ENCODE measurements at places on chromosomes 5 and 9.

GRCh38 chr9:89139455-89139854 lies 39.2 kb downstream of the SHC3 start:
- no peak for DNase-seq

DNA sequence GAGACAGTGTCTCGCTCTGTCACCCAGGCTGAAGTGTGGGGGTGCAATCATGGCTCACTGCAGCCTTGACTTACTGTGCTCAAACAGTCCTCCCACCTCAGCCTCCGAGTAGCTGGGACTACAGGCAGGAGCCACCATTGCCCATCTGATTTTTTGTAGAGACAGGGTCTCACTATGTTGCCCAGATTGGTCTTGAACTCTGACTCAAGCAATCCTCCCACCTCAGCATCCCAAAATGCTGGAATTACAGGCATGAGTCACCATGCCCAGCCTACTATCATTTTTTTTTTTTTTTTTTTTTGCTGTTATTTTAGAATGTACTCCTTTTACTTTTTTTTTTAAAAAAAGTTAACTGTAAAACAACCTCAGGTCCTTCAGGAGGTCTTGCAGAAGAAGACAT lies 449.0 kb downstream of the CCDC171 start:
- no peak for DNase-seq

GRCh38 chr5:96896806-96897205 lies 20.5 kb downstream of the ERAP2 start:
- DNase-seq, result no peak

DNA sequence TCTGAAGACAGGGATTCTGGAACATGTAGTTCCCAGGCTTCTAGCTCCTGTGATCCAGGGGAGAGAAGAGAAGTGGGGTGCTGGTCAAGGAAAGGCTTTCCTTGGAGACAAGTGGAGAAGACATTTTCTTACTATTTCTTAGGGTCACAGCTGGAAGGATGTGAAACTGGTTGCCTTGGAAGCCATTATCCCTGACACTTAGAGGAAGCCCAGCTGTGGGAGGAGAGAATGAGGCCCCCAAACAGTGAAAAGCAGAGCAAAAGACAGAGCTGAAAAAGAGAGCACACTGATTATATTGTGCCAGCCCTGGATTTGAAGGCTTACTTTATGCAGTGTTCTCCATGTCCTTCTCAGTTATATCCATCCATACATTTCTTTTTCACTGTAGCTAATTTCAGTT lies 17.5 kb upstream of the SHB start:
- DNase-seq, result no peak

- no peak for DNase-seq
Observed at GRCh38 chr5:134029156-134029555, 24.4 kb upstream of the VDAC1 start.

DNA sequence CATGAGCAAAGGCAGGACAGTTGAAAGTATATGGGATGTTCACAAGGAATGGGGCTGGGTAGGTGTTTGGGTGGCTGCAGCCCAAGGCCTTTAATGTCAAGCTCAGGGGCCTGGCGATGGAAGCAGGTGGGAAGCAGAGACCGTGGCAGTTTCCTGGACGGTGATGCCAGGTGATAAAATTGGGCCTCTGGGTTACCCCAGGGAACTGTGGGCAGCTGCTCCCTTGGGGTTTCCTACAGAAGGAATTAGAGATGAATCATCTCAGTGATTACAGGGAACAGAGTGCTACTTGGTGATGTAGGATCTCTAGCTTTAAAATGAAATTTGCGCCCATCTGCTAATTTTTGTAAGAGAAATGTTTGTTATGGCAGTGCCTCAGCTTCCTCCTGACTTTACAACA lies 39.2 kb downstream of the TSTD2 start:
- no peak for DNase-seq

GRCh38 chr5:120449501-120449900 lies 14.6 kb upstream of the PRR16 start:
- no peak for DNase-seq

DNA sequence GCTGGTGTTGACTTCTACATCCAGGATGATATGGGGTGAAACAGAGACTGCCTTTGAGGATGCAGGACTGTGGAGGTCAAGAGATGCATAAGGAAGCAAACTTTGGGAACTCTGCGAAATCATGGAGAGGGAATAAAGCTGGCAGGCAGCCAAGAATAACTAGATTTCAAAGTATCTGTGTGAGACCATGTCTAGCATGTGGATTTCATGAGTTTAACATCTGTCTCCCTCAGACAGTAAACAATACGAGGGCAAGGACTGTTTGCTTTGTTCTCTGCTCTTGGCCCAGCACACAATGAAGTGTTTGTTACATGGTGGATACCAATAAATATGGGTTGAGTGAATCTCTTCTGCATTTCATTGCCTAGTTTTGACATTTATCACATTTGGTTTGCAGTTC lies 71.3 kb downstream of the RASEF start:
- no peak for DNase-seq

GRCh38 chr5:43602461-43603343 lies at the start of gene NNT:
Gene NNT (plus strand): TSS chr5:43603180. CDS start chr5:43609196, 6,016 bp downstream.
- peak; percentile 88 for DNase-seq

DNA sequence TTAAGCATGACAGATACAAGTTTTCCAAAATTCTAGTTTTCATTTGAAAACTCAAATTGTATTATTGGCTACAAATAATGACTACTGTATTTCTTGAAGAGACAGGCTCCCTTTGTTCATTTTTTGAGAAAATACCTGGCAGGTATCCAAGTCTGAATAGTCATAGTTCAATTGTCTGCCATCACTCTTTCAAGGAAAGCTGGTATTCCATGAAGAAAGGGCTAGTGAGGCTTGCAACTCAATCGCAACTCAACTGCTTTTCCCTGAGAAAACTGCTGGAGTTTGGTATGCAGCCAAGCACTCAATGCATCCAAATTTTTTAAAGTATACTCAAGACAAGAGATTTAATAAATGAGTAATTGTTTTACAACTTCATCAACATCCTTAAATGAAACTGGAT lies 61.4 kb upstream of the TRIO start:
- DNase-seq, result no peak

DNA sequence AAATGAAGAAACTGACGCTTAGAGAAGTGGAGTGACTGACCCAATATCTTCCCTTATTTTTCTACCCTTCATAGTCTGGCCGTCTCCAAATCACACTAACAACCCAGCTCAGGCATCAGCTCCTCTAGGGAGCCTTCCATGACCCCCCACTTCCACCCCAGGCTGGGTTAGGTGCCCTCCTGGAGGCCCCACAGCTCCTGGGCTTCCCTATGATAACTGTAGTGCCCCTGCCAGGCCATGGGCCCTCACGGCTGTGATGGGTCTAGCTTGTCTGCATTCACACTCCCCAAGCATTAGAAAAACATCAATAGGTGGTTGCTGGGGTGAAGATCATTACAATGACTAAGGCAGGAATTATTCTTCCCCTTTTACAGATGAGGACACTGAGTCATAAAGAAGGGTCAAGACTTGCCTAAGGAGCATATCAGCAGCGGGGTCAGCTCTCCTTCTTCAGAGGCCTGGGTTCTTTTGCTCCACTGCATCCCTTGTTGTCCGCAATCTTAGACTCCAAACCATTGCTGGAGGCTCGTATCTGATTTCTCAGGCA lies 7.3 kb downstream of the CORO2A start:
- DNase-seq, result no peak

- no peak for DNase-seq
Observed at GRCh38 chr5:153267506-153267905, 223.0 kb upstream of the GRIA1 start.

GRCh38 chr9:117587263-117587662 lies 116.9 kb upstream of the TLR4 start:
- no peak for DNase-seq

- no peak for DNase-seq
Observed at GRCh38 chr5:115348175-115348574, 51.7 kb upstream of the CCDC112 start.

DNA sequence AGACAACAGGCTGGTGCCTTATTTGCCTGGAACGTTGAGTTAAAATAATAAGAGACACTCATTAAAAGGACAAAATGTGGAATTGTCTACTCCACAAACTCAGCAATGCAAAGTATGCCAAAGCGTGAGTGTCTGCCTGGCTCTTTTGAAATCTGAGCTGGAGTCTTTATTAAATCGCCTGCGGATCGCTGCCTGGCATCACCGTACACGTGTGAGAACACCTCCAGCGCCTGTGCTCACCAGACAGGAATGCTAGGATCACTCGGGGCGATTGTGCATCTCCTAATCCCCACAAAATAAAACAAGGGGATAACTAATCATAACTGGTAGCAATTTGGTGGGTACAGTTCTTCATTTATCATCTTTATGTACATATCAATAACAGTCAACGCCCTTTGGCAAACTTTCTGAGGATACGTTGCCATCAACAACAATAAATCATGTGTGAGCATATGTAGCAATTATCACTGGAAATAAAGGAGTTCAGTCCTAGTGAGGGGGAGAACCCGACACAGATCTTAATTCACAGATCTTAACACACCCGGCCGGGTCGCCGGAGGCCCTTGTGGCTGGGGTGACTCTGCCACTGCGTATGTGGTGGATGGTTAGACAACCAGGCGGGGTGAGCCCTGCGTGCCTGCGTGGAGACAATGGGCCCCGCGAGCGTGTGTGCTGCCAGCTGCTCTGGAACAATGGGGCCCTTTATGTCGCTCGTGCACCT lies 284.9 kb upstream of the IRX1 start:
- DNase-seq, result no peak

GRCh38 chr9:123696476-123696875 lies 233.4 kb downstream of the DENND1A start:
- DNase-seq, result no peak

GRCh38 chr9:27033815-27034403 lies 28.4 kb upstream of the LRRC19 start:
- DNase-seq, result peak; percentile 56

- no peak for DNase-seq
Observed at GRCh38 chr9:85142496-85142911, 473.0 kb downstream of the NTRK2 start.

DNA sequence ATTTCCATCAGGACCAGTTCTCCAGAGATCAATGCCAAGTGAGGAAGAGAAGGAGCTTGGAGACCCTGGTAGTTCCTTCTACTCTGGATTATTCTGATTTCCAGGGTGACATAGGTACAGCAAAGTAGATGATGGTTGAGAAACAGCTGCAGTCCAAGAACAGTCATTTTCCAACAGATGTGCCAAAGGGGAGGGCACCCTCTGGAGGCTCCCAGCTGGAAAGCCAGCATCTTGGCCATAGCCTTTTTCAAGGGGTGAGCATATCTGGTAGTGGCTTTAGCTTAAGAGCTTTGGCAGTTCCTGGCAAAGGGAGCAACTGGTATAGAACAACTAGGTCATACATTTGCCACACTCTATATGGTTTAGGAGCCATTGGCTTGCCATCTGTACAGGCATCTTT lies 492.7 kb downstream of the RASEF start:
- DNase-seq, result no peak

- DNase-seq, result no peak
Observed at GRCh38 chr5:6424110-6424659, 24.5 kb upstream of the UBE2QL1 start.

- no peak for DNase-seq
Observed at GRCh38 chr5:64794053-64794770, 25.5 kb downstream of the CWC27 start.

- no peak for DNase-seq
Observed at GRCh38 chr9:96867079-96867804, 12.9 kb upstream of the ZNF782 start.

- peak; percentile 75 for DNase-seq
Observed at GRCh38 chr5:154260224-154260927, 69.8 kb downstream of the GALNT10 start.

DNA sequence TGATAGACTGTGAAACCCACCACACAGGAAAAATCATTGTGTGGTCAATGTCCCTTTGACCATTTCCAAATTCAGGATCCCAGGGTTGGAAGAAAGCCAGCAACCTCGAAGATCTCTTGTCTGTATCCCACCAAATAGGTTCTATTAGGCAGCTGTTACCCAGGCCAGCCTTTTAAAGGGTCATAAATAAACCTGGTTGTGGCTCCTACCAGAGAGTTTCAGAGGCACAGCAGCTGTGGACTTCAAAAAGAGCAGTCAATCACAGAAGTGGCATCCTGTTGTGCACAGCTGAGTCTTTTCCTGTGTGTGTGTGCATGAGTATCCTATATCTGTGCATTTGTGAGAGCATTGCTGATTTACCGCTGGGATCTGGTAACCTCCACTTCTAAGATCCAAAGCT lies 23.7 kb upstream of the OR2S2 start:
- DNase-seq, result no peak

DNA sequence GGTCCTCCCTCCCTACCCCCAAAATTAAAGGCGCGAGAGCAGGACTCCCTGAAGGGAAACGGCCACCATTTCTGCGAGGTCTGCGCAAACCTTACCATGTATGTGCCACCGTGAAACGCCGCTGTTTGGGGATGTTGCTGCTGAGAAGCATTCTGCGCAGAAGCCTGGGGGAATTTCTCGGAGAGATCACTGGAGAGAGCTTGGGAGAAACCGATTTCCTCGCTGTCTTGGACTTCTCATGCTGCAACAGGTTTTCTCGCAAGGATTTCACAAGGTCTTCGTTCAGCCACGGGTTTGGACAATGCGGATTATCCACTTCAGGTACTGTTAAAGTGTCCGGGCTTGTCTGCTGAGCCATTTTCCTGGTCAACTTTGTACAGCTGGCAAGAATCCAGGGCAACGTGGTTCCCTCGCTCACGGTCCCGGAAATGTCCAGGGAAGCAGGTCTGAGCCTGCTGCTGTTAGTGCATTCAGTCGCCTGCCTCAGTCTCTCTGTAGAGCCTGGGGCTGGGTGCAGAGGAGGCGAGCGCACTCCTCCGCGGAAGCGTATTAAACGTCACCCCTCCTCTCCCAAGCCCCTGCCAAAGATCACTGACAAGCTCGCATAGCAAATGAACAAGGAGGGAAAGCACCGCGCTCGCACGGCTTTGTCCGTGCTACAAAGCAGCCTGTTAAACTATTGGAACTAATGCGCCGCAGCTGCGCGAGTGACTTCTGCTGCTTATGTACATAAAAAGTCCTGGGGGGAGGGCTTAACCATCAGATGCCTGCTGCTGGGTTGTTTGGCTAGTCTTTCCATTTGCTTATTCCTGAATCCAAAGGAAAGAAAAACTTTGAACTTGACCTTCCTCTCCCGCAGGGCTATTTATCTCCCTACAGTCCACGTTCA lies 125.1 kb downstream of the PDE4D start:
- peak; percentile 79 for DNase-seq

- no peak for DNase-seq
Observed at GRCh38 chr5:1184481-1184880, 16.9 kb upstream of the SLC6A19 start.

DNA sequence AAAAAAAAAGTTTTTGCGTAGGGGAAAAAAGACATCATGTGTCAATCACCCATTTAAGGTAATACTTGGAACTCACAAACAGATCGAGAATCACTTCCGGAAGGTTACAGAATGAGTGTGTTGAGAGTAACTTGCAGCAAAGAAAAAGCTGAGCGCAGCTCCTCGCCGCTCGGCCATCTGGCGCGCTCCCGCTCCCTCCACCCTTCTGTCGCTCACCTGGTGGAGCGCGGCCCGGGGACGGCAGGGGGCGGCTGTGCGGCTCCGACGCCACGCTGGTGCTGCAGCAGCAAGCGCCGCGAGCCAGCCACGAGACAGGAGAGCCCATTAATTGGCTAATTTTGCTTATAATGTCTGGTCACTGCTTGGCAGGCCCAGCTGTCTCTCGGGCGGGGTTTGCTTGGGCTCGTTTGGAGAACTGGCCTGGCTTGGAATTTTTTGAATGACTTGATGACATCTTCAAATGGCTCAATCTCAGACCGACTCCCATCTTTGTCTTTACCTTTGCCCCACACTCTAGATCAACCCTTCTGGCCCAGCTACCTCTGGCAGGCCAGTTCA lies 601.8 kb downstream of the CCDC171 start:
- peak; percentile 79 for DNase-seq

- DNase-seq, result no peak
Observed at GRCh38 chr9:77982581-77983319, 48.9 kb downstream of the GNAQ start.

GRCh38 chr5:168328814-168329213 lies 37.4 kb downstream of the WWC1 start:
- no peak for DNase-seq

All from ecto neural progenitor cell (in vitro differentiated cells).